Stimulated activated CD4-positive, alpha-beta T cell treated with anti-CD3 and anti-CD28 coated beads, Interleukin-2, amount 100 ng/mL, for 24 hours (primary cell): ENCODE measurements at places on chromosomes 11 and 22.

GRCh38 chr11:93403930-93404329 is 73.4 kb downstream of the DEUP1 start:
- no peak for DNase-seq

- no peak for DNase-seq
These were observed 9.4 kb upstream of the DERL3 start for GRCh38 chr22:23847991-23848864.

DNA sequence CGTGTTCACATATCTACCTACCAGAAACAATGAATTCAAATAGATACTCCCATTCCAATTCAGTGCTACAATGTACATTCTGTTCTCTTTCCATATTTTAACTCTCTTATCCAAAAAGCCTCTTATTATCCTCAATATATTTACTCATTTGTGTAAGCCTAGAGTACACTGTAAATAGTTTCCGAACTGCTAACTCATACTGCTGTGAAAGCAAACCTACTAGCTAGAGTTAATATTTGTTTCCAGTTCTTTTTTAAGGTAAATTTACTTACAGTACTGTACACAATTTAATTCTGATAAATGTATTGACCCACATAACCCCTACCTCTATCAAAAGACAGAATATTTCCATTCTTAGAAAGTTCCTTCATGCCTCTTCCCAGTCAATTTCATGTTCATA is 71.8 kb downstream of the GRK3 start:
- no peak for DNase-seq

DNA sequence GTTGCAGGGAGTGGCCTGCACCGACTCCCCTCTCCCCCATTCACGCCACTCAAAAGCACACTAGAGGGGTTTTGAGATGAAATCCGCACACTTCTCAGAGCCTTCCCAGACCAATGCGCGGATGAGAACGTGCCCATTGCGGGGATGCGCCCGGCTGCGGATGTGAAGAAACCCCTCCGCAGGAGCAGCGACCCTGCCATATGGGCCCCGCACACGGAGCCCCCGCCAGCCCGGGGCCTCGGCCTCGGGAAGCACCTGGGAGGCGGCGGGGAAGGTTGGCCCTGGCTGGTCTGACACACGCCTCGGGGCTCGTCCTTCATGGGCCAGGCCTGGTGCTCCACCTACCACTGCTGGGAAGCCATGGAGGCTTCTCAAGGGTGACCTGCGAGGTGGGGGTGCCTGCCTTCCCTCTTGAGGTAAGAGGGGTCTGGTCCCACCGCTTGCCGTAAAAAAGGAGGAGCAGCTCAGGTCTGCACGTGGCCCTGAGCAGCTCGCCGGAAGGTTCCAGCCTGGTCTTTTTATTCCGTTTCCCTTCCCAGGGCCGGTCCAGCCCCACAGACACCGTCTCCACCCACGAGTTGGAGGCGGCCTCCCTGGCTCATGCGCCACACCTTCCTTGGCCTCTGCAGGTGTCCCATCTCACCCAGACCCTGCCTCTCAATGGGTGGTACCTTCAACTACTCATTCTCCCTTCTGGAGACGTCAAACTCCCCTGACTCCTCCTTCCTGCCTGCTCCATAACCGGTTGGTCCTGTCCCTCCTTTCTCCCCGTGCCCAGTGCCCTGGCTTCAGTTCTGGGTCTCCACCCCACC is 39.4 kb downstream of the TRMU start:
- DNase-seq = no peak

- no peak for DNase-seq
These were observed 72.9 kb downstream of the LARGE2 start for GRCh38 chr11:45995342-45995734.

DNA sequence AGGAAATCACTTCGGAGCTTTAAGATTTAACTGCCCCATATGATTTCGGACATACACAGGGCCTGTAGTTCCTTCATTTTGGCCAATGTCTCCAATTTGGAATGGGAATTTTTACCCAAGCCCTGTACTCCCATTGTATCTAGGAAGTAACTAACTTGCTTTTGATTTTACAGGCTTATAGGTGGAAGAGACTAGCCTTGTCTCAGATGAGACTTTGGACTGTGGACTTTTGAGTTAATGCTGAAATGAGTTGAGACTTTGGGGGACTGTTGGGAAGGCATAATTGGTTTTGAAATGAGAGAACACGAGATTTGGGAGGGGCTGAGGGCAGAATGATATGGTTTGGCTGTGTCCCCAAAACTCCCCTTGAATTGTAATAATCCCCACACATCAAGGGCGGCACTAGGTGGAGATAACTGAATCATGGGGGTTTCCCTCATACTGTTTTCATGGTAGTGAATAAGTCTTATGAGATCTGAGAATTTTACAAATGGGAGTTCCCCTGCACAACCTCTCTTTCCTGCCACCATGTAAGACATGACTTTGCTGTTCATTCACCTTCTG is 130.5 kb downstream of the LARGE1 start:
- no peak for DNase-seq

GRCh38 chr11:126114486-126115126 is 51.9 kb upstream of the CDON start:
- DNase-seq = no peak

GRCh38 chr11:76591416-76591815 is 79.1 kb downstream of the LRRC32 start:
- no peak for DNase-seq

GRCh38 chr11:103768816-103769215 is 267.6 kb upstream of the DDI1 start:
- DNase-seq = no peak

GRCh38 chr11:123206791-123207434 is 11.9 kb upstream of the CLMP start:
- DNase-seq = no peak

DNA sequence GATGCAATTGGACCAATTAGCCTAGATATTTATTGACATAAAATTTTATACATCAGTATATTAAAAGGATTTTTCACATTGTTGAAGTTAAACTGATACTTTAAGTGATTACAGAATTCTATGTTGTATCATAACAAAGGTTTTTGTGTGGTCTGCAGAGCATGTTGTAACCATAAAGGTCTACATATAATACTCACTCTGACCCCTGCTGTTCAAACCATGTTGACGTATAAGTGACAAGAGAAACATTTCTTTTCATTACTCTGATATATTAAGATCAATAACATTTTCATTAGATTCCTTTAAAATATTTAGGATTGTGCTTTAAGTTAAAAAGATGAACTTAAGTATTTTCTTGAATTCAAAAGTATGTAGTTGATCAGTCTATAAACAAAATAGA is 63.9 kb downstream of the GAS2 start:
- no peak for DNase-seq

GRCh38 chr11:113188371-113188834 is 126.0 kb upstream of the TTC12 start:
- DNase-seq = no peak

DNA sequence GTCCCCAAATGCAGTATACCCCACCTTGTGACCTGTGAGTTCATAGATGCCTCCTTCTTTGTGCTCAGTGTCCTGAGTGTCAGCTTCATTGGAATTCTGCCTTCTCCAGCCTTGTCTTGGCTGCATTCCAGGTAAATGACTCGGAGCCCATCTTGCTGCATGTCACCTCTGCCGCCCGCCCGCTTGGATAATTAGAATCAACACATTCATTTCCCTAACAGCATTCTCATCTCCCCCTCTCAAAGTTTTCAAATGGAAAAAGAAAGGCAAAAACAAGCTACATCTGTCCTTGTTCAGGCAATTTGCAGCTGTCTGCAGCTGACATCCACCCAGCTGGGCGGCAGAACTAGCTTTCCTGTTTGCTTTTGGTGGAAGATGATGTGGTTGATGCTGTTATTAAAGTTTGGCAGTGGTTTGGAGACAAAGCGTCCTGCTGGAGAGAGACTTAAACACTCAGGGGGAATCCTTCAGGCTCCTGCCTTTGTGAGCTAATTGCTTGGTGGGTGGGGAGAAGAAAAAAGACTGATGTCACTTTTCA is 198.8 kb upstream of the SEZ6L start:
- no peak for DNase-seq
